ENCODE measurements at places on chromosomes 5 and 9.

- no peak for DNase-seq
These were observed 92.7 kb downstream of the VCAN start for GRCh38 chr5:83564069-83564749.

DNA sequence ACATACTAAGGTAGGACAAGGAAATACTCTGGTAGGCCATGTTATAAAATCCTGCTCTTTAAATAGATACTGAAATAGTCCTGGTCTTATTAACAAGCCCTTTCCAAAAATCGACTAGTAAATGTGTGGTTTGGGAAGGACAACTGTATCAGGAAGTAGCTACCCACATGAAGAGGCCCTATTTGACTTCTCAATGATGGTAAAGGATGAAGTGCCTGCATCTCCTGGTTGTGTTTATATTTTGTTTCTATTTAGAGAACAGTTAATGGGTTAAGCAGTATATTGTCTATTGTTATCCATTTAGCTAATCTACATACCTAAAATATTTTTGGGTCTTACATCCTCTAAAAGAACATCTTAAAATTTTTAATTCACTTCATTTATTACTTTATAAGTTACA is 12.5 kb downstream of the GDF9 start:
- no peak for DNase-seq

- no peak for DNase-seq
These were observed 90.2 kb downstream of the FBXO4 start for GRCh38 chr5:42015254-42015653.

DNA sequence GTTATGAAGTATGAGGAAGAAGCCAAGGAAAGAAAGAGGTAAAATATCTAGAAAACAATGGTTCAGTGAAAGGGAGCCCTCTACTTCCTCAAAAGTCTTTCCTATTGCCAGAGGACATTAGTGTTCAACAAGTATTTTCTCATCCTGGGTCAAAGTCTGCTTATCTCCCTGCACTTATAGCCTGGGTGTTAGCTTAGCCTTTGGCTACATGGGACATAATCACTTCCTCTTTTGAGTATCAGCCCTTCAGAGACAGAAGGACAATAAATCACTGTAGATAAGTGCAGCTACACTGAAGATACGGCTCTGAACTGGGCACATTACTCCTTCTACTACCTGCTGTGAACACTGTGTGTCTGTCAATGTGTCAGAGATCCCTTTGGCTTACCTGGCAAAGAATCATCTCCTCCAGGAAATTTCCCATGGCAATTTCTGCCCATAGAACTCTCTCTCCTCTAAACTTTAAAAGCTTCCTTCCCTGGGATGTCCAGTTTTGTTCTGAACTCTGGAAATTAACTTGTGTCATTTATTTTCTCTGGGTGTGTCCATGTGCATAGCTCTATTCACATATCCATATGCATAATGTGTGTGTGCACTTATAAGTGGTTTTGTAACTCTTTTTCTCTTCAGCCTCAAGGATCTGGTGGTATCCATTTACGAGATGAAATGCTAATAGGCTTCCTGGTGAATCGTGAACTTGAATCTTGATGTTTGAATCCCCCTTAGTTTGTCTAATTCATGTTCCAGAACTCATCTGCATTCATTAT is 30.0 kb upstream of the RECK start:
- no peak for DNase-seq

- no peak for DNase-seq
These were observed 40.6 kb downstream of the WWC1 start for GRCh38 chr5:168332042-168332441.

DNA sequence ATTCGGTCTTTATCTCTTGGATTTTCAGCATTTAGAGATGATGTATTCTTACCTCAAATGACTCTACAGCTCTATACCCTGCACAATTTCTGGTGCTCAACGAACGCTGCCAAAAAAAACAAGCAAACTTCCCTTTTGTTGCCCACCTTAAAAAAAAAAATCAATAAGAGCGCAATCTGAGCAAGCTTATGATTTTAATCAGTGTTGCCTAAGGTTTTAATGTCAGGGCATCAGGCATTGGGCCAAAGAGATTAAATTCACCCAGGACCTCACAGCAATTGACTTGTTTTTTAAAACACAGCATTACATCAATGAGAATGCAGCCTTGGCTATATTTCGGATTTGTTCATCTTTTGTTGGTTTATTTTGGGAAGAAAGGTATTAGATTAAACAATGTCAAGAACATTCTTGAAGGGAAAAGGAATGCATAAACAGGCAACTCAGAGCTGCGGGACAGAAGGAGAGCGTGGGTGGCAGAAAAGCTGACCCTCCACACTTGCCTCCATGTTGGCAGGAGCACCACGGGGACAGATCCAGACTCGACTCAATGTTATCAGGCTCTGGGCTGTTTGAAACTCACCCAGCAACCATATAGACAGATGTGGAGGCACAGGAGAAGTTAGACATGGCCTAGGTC is 127.5 kb upstream of the DAPK1 start:
- DNase-seq = no peak

DNA sequence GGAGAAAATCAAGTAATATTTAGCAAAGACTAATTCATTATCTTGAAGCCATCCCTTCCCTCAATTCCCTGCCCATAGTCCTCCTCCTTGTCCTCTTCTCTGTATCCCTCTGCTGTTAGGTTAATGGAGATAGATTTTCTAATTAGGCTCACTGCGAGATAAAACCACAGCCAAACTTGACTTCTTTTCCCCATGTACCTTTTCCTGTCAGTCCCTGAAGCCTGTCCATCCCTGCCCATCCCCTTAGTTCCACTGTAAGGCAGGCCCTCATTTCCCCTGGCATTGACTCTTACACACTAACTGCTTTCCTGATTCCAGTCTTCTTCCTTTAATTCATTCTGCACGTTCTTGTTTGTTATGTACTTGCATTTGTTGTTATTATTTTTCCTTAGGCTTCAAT is 1.2 kb downstream of the TLR4 start:
- no peak for DNase-seq

DNA sequence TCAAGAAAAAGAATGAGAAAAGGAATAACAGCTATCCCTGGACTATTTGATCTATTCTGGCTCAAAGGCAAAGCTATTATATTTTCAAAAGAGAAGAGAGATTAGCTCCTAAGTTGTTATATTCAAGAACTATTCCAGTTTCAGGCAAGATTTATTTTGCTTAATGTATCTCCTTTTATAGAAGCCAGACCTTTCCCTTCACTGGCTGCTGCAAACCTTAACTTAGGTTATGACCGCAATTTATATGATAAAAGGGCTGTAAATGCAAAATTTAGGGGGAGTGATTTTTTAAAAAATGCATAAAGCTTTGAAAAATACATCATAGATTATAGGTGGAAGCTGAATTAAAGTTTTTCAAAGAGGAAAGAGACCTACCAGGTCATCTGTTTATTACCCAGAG is 97.8 kb downstream of the FBXL7 start:
- DNase-seq = no peak

- DNase-seq = no peak
These were observed at the start of gene GDNF for GRCh38 chr5:37839407-37840052. Gene GDNF (minus strand): TSS chr5:37840041. CDS start chr5:37834796, 5,245 bp downstream.

Data from T-helper 22 cell (primary cell).